ENCODE measurements at places on chromosomes 4 and X. TPM values are rescaled to one million over a fixed set of nuclear protein-coding genes. Genes with fewer than 3 reads are reported as not detected.

Gene NLRP2B
- not detected for total RNA-seq

Gene TMEM150C
- total RNA-seq: 4.0 TPM

Gene NDP
- 0.27 TPM for total RNA-seq

Gene TLR1
- total RNA-seq: 0.07 TPM

Gene F11
- 2.1 TPM for total RNA-seq

Gene SEC24D
- 94.8 TPM for total RNA-seq

Gene SMIM31
- not detected for total RNA-seq

DNA sequence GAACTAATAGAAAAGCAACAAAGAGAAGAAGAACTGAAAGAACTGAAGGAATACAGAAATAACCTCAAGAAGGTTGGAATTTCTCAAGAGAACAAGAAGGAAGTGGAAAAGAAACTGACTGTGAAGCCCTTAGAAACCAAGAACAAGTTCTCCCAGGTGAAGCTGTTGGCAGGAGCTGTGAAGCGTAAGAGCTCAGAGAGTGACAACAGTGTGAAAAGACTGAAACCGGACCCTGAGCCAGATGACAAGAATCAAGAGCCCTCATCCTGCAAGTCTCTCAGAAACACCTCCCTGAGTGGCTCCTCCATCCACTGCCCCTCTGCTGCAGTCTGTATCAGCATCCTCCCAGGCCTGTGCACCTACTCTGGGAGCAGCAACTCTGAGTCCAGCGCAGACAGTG, 8.4 kb upstream of the FHDC1 start:
- DNase-seq: no peak

- DNase-seq: no peak
Measured at GRCh38 chrX:74438764-74439163, 17.5 kb downstream of the SLC16A2 start.

DNA sequence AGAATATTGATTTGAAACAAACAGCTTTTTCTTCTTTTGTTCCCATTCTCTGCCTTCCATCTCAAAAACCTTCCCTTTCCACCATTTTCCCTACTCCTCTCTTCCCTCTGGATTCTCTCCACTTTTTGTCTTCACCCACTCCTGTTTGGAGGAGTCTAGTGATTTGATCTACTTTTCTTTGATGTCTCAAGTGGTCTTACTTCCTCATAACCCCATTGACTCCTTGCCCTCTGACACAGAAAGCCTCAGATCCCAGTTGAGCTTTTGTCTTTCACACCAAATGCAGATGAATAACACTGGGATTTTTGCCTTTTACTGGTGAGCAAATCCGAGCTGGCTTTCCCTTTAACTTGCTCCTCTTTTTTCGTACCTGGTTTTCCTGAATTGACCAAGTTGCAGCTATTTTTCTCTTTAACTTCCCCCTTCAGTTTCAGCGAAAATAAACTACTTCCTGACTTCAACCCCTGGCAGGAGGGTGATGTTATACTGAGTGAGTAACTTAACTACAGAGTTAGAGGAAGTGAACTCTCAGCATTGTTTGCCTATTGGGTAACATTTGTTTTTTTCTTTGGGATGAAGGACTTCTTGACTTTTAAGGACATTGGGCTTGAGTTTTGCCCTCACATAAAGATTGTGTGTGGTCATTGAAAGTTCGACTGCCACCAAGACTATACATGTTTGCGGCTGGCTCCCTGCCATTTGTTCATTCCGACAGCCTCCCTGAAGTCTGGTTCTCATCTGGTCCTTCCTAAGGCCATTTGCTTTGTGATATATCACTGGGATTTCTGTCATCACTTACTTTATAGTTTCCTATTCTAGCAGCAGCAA, 392.8 kb upstream of the NR3C2 start:
- DNase-seq: peak; percentile 18

DNA sequence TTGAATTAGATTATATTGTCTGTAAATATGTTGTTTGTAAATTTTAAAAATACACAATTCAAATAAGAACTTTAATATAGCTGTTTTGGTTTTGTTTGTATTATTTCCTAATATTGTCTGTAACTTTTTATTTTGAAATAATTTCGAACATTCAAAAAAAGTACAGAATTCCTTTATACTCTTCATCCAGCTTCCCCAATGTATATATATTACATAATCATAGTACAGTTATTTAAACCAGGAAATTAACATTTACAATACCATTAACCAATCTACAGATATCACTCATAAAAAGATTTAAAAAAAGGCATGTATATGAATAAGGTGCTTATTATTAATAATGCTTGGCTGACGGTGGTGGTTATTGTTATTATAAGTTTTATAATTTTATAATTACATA, 84.1 kb downstream of the LRBA start:
- DNase-seq: no peak

DNA sequence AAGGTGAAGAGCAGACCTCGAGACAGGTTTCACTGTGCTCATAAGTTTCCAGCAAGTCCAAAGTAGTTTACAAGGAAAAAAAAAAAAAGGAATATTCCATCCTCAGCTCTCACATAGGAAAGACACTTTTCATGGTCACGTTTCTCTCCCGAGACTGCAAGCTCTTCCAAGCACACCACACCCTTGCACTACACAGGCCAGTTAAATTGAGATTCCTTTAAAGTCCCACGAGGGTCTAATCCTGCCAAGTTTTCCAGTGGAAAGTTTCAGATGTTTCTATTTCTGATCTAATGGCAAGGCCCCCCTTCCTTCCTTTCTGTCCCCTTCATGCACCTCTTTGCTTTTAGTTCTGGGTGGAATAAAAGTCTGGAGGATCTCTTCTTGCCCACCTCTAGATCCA, 67.9 kb upstream of the PCDH19 start:
- DNase-seq: no peak

- DNase-seq: no peak
Measured at GRCh38 chrX:128676651-128677050, 624.4 kb upstream of the ACTRT1 start.
